ENCODE measurements at places on chromosomes 3 and 15.

DNA sequence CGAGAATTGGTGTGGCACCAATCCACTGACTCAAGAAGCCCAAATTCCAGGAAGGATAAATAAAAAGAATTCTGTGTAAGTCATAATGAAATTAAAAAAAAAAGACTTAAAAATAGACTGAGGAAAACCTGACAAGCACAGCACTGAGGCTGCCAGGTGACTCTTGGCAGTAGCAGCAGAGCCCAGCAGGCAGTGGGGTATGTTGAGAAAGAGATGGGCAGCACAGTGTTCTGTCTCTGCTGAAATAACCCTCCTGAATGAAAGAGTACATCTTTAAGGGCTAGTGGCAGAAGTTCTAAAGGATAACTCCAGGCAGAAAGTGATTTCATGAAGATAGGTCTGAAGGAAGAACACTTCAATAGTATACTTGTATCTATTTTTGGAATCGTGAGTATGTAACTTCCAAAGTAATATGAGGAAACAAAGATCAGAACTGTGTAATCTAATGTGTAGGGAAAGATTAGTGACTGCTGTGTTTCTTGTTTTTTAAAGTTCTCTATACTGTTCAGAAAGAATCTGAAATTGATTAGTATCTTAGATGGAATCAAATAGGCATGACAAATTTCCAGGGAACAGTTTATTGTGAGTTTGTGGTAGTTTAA is 75.9 kb downstream of the RAB7A start:
- DNase-seq: no peak

DNA sequence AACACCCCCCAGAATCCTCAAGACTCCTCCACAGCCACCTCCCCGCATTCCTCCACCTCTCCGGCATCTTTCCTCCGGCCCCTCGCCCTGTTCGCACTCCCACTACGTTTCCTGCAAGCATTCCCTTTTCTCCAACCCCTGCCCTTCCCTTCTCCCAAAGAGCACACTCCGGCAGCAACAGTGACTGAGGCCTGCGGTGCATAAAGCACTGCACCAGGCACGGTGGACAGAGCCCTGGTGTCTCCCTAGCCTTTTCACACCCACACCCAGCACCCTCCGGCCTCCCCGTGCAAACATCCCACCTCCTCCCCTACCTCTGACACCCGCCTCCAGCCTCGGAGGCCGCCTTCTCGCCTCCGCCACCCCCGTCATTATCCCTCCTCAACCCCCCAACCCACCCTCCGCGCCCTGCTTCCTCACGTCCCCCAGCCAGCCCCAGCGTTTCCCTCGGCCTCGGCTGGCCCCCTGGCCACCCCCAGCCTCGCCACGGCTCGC is 577 bp downstream of the ZNF148 start:
- DNase-seq: peak; percentile 55

- no peak for DNase-seq
Measured at GRCh38 chr15:73087098-73087497, 34.8 kb downstream of the NEO1 start.

- no peak for DNase-seq
Measured at GRCh38 chr3:33941804-33942203, 143.4 kb downstream of the PDCD6IP start.

GRCh38 chr3:17841190-17841828 is 98.9 kb upstream of the TBC1D5 start:
- peak; percentile 75 for DNase-seq

DNA sequence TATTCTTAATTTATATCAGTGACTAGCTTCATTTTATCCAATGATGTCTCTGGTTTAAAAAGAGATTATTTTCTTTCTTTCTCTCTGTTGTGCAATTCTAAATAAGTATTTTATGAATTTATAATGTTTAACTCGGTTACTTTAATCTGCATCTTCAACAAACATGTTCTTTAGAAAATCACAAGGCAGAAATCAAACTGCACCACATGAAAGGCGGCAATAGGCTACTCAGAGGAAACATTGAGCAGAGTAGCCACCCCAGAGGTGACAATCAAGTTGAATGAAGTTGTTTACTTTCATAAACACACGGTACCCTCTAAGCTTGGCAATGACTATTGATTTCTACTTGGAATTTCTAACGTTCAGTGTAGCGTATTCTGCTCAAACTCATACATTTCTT is 677.8 kb upstream of the ROBO1 start:
- no peak for DNase-seq

GRCh38 chr3:100364421-100364820 is 29.9 kb downstream of the NIT2 start:
- no peak for DNase-seq

Data from ureter (tissue), 1 donor.